GM18507 (cell line): ENCODE measurements at places on chromosomes 11 and 22.

DNA sequence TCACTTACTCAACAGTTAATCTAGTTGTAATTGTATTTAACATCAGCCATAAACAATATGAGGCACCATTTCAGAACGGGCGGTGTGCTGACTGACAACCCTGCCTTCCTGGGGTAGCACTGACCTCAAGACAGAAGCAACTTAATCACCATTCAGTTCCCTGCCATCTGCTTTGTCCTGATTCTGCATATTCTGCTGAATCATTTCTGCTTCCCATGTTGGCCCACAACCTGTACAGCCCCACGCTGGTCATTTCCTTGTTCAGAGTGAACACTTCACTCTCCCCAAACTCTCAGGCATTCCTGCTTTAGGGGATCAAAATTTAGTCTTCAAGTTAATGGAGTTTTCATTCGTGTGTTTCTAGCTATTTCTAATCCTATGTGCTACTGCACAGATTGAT is 132.3 kb upstream of the ZBED5 start:
- no peak for DNase-seq

DNA sequence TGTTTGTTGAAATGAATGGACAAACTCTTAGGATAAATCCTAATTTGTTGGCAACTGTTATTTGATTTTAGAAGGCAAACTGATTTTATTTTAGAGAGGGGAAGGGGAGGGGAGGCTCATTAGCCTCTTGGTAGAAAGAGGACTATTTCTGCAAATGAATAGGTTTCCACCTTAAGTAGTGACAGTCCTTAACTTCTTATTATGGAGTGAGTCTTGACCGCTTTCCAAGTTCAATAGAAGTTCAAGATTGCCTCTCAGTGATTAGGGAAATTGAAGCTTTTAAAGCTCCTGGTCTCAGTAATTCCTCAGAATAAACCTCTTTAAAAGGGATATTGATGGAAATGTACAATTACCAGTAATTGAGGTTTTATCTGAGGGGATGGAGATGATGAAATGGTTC is 55.7 kb downstream of the PANX1 start:
- no peak for DNase-seq

DNA sequence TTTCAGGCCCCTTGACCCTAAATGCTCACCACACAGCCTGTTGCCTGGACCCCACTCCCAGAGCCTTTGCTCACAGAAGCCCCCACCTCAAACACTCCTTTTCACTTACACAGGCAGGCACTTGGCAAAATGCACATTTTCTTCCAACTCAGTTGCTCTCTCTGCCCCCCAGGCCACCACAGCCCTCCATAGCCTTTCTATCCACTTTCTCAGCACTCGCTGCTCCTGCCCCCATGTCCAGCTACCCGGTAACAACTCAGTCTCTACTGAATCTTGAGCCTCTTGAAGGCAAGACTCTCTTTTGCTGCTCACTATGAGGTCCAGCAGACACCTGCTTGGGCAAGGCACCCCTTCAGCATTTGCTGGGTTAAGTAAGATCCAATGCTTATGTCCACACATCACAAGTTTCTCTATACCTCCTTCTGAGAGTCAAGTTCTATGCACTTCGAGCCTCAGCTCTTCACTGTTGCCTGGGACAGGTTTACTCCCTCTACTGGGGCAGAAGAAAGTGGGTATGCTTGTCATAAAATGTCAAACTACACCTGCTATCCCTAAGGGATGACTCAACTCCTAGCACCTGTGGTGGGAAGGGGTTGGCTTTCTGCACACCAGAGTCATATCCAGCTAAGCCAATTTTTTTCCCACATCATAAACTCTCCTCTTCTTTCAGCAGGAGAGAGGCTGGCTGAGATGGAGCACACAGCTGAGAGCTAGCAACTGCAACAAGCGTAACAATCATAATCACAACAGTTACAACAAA is 36.9 kb downstream of the MORC2 start:
- no peak for DNase-seq

- no peak for DNase-seq
Measured at GRCh38 chr11:8262552-8263108, 1.0 kb downstream of the LMO1 start.

- no peak for DNase-seq
Measured at GRCh38 chr11:107731941-107732688, 20.3 kb upstream of the SLN start.

- DNase-seq = no peak
Measured at GRCh38 chr11:47394050-47394321, 14.4 kb upstream of the SLC39A13 start.

DNA sequence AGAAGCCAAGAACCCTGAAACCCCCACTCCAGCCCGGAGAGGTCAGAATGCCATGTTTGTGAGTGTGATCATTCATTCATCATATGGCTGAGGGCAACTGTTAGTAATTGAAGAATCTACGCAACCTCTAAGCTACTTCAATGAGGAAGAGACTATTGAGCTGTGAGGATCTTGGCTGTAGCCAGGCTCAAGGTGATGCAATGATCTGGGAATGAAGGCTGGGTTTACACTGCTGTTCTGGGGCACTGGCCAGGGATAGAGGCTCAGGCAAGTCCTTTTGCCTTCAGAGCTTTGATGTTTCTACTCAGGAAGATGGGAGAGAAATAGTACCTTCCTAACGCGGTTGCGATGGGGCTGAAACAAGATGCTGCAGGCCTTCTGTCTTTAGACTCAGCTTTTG is 12.9 kb downstream of the CRYBB2 start:
- no peak for DNase-seq

- no peak for DNase-seq
Measured at GRCh38 chr11:133526790-133527189, 5.5 kb downstream of the OPCML start.

DNA sequence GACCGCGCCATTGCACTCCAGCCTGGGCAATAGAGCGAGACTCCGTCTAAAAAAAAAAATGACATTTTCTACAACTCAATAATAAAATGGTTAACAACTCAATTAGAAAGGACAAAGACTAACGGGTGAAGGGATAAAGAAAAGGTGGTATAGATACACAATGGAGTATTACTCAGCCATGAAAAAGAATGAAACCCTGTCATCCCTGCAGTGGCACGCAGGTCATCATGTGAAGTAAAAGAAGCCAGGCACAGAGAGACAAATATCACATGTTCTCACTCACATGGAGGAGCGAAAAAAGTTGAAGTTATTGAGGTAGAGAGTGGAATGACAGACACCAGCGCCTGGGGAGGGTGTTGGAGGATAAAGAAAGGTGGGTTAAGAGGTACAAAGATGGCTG is 39.0 kb downstream of the WNT7B start:
- DNase-seq = no peak

DNA sequence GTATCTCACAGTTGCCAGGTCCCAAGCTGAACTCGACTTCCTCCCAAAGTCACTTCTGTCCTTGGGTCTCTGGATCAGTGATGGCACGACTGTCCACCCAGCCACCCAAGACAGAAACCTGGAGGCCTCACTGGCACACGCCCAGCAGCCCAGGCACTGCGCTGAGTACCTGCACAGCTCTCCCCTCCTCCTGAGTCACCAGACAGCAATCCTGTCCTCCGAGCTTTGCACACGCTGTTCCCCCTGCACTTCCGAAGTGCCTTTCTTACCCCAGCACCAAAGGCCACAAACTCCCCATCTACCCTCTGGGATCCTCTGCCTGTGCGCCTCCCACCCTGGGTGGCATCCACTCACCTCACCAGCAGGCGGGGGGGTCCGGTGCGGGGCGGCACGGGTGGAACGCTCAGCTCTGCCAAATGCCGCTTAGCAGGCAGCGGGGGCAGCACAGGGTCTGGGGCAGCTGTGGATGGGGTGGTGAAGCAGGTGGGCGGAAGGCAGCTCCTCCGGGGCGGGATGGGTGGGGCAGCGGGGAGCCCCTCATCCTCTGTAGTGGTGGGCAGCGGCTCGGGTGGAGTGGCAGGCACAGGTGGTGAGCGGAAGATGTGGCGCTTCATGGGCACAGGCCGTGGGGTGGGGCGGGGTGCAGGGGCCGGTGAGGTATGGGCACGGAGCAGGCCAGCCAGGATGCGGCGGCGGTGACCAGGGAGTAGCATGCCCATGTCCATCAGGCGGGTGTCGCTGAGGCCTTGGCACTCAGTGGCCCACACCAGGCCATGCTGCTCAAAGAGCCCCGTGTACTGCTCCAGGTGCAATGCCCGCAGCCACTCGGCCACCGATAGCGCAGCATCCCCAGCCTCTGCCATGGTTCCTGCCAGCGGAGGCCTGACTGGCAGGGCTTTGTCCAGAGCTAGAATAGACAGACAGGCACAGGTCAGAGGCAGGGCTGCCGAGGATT is 25.7 kb downstream of the ARAP1 start:
- no peak for DNase-seq

DNA sequence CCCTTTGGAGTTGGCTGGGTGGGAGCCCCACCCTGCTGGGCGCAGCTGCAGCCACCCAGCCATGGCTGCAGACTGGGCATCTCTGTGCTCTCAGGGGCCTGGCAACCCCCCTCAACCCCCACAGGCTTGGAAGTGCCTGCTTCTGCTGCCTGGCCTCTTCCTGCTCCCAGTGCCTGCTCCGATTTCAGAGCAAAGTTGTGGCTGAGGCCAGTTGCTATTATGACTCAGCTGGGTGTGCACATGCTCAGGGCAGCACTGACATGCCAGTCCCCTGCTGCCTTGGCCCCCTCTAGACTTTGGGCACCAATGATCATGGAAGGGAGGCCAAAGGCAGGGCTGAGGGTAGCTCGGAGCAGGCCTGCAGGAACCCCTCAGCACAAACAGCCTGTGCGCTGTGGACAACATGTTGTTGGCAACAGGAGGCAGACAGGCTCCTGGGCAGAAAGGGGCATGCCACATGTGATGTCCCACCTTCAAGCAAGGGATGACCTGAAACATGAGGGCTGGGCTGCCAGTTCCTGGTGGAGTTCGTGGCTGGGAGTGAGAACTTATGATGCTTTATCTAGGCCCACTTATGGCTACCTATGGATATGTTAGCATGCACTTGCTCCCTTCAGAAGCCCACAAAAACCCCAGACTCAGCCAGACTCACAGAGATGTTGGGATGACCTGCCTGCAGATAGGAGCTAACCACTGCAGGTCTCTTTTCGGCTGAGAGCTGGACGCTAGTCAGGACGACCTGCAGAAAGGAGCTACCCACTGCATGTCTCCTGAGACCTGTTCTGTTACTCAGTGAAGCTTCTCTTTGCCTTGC is 96.4 kb upstream of the AMOTL1 start:
- no peak for DNase-seq

- DNase-seq = no peak
Measured at GRCh38 chr11:69551963-69552362, 70.5 kb downstream of the LINC01488 start.

DNA sequence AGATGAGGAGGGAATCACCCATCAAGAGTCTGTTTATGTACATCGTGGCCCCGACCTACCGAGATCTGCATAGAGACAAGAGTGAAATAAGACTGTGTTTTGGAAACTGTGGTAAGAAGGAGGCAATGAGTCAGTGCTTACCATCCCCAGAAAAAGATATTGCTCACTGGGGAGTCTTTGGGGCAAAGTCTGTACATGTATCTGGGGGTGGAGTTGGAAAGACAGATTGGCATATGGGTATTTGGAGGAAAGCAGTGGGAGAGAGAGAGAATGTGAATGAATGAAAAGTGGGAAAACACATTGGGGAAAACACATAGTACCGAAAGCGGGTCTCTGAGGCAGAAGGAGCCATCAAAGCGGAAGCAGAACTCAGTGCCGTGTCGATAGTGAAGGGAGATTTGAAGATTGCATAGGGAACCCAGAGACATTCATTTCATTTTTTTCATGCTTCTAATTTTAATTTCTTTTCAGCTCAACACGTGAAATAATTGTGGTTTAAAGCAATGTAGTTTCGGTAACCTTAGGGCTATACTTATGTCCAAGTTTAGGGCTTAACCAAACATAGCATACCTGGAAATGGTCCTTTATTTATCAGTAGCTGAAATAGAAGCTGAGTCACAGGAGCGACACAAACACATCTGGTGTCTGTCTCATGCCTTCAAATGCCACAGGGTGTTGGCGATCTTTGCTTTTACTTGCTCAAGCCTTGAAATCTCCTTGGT is 98.6 kb upstream of the CD44 start:
- DNase-seq = no peak

DNA sequence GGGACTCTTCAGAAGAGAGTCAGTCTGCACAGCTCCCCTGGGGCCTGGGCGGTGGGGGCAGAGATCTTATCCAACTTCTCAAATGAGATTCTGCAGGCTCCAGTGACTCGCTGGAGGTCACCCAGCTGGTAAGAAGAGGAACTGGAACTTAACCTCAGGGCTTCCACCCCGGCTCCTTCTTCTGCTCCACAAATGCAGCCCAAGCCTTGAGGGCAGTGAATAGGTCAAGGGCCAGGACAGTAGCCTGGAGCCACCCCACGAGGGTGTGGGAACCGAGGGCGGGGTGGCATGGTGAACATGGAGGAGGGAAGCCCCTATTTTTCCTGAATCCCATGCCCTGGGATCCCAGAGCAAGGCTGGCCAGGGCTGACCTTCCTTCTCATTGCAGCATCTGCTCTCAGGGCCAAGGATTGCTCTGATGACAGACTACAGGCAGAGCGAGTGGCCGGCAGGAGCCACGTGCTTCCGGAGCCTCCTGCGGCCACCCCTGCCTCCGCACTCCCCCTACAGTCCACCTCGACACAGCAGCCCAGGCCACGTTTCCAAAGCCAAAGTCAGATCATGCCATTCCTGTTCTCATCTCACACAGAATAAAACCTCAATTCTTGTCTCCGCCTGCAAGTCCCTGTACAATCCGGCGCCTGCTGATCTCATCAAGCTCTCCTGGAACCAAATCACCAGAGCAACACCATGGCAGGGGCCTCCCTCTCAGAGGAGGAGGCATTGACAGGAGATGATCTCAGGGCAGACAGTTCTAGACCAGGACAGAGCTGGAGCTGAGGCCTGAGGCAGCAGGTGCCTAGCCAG is 21.1 kb upstream of the UPK3A start:
- no peak for DNase-seq

DNA sequence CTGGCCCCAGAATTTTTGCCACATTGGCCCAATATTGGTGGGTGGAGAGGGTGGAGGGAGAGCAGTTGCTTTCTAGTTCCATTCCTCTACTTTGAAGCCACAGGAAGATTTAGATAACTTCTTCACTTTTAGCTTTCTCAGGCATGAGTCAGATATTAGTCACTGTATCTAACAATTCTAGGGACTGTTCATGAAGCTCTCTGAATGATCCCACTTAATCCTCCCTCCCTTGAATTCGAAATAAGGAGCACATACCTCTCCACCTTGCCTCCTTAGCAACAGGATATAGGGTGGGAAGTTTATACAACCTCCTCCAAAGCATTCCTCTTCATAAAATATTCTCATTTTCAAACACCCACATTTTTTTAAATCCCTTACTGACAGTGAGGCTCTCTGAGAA is 13.5 kb downstream of the FSHB start:
- DNase-seq = no peak

- DNase-seq = no peak
Measured at GRCh38 chr11:2612884-2613571, 86.8 kb downstream of the KCNQ1OT1 start.

GRCh38 chr11:55697817-55698216 is 35.8 kb downstream of the OR4C6 start:
- DNase-seq = no peak

- peak; percentile 86 for DNase-seq
Measured at GRCh38 chr11:103108933-103109817, at the start of gene DYNC2H1. Gene DYNC2H1 (plus strand): TSS chr11:103109426. CDS start chr11:103109575, 149 bp downstream.

- DNase-seq = no peak
Measured at GRCh38 chr11:2166091-2166851, 5.3 kb upstream of the INS start.

- DNase-seq = peak; percentile 77
Measured at GRCh38 chr22:50326956-50327710, at the start of gene DENND6B. Gene DENND6B (minus strand): TSS chr22:50327012. CDS start chr22:50326988, 24 bp downstream.
